Suprapubic skin (tissue), 4 donors: ENCODE measurements at places on chromosomes 13 and 19.

- H3K4me1 ChIP-seq, result peaks cover 11% of the 10 kb centered on the region
- DNase-seq, result no peak
- no peak overlapping the region for H3K27ac ChIP-seq
- peaks cover 34% of the 10 kb centered on the region for H3K27me3 ChIP-seq
- no peaks in the 10 kb centered on the region for H3K36me3 ChIP-seq
- H3K4me3 ChIP-seq, result no peak overlapping the region
Observed at GRCh38 chr19:51010066-51010795, 8.8 kb upstream of the KLK8 start.

GRCh38 chr19:33193269-33193864 is 763 bp upstream of the LRP3 start:
- peak overlapping the region; percentile 82 for H3K4me3 ChIP-seq
- peaks cover 11% of the 10 kb centered on the region for H3K4me1 ChIP-seq
- DNase-seq, result no peak
- H3K36me3 ChIP-seq, result no peaks in the 10 kb centered on the region
- H3K27ac ChIP-seq, result no peak overlapping the region

DNA sequence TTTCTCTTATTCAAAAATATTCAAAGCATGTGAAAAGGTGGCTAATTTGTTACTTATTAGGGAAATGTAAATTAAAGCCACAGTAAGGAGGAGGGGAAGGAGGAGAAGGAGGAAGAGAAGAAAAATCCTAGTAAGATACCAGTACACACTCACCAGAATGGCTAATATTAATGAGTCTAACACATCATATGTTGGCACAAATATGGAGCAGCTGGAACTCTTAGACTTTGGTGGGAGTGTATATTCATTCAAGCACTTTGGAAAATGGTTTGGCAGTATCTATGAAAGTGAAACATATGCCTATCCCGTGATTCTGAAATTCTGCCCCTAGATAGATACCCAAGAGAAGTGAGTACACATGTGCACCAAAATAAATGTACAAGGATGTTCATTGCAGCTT is 38.1 kb upstream of the RGCC start:
- no peaks in the 10 kb centered on the region for H3K27me3 ChIP-seq
- no peaks in the 10 kb centered on the region for H3K4me1 ChIP-seq
- no peaks in the 10 kb centered on the region for H3K36me3 ChIP-seq

DNA sequence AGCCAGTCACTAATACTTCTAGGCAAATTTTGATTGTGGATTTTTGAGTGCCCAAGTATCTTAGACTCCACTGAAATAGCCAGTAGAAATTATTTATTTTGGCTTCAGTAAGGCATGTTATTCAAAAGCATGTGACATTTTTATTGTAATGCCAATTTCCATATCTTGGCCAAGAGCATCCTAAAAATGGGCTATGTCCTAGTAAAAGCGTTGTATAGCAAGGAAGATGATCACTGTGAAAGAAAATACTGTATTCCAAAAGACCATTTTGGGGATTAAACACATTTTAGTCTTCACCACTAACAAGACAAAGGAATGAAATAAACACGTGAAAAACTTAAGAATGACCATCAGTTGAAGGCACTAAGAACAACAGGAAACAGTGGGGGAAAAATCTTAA is 149.1 kb downstream of the NUFIP1 start:
- H3K4me3 ChIP-seq, result no peak overlapping the region
- no peaks in the 10 kb centered on the region for H3K27me3 ChIP-seq
- H3K4me1 ChIP-seq, result no peaks in the 10 kb centered on the region
- DNase-seq, result no peak
- H3K36me3 ChIP-seq, result no peaks in the 10 kb centered on the region
- no peak overlapping the region for H3K27ac ChIP-seq

DNA sequence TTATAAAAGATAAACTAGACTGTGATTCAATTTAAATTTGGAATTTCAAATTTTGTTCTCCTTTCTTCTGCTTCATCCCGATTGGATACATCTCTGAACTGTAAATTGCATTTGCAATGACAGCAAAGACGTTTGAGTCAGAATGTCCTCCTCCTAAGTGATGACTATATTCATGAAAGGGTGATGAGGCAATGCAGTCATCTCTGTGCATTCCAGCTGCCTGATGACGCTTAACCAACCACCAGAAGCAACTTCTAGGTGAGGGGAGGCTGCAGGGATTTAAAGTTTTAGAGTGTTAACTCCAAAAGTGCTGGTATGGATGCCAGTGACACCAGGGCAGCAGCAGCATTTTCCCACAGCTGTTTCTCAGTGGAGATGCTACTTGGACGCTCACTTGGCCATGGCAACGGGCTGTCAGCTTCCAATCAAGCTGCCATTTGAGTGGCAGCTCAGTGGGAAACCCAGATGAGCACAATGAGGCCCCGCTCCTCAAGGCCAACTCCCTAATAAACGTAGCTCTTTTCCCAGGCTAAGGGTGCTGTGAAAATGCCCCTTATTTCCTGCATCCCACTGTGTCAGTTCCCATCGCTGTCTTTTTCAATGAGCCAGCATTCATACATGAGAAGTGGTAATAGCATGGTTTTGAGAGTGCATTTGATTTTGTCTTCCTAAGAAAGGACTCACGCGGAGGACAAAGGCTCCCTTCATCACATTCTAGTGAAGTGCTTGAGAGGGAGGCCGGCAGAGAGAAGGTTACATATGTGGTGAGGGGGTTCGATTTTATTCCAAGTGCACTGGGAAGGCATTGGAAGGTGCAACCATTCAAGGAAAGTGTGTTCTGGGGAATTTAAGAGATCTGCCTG is 45.2 kb upstream of the AMER2 start:
- H3K27ac ChIP-seq, result no peak overlapping the region
- peaks cover 7% of the 10 kb centered on the region for H3K4me1 ChIP-seq
- no peaks in the 10 kb centered on the region for H3K36me3 ChIP-seq
- peaks cover 4% of the 10 kb centered on the region for H3K27me3 ChIP-seq

GRCh38 chr13:26538363-26539317 is 18.8 kb upstream of the WASF3 start:
- DNase-seq, result no peak
- H3K36me3 ChIP-seq, result no peaks in the 10 kb centered on the region
- H3K27ac ChIP-seq, result no peak overlapping the region
- no peaks in the 10 kb centered on the region for H3K27me3 ChIP-seq

DNA sequence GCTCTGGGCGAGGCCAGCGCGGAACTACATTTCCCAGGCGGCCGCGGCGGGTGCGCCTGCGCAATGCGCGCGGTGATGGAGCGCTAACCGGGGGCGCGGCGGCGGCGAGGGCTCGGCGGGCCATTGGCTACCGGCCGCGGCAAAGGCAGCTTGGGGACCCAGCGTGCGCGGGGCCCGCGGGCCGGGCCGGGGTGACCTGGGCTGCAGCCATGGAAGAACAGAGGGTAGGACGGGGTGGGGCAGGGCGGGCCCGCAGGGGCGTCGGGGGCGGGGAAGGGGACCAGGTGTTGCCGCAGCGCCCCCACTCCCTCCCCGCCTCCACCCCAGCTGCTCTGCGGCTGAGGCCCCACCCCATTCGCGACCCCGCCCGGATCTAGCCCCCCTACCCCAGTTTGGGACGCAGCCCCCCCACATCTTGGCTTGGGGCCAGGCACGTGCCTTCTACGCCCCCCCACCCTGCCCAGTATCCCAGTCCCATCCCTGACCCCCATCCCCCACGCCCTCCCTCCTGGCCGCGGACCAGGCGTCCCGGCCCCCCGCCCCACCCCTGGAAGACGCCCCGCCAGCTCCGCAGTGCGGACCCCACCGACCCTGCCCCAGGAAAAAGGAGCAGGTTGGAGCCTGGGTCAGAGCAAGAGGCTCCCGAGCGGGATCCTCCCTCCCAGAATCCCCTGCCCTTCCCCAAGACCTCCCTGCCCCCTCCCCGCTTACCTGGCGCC is at the start of gene FSD1:
Gene FSD1 (plus strand): TSS at position 61 of the 719 bp plus-strand sequence. CDS start 149 bp downstream, at position 210.
- H3K4me1 ChIP-seq, result peaks cover 6% of the 10 kb centered on the region
- peaks cover 19% of the 10 kb centered on the region for H3K27me3 ChIP-seq
- peak within 1 kb of the TSS; percentile 4 for H3K4me3 ChIP-seq
- DNase-seq, result no peak
- no peaks in the 10 kb centered on the region for H3K36me3 ChIP-seq

DNA sequence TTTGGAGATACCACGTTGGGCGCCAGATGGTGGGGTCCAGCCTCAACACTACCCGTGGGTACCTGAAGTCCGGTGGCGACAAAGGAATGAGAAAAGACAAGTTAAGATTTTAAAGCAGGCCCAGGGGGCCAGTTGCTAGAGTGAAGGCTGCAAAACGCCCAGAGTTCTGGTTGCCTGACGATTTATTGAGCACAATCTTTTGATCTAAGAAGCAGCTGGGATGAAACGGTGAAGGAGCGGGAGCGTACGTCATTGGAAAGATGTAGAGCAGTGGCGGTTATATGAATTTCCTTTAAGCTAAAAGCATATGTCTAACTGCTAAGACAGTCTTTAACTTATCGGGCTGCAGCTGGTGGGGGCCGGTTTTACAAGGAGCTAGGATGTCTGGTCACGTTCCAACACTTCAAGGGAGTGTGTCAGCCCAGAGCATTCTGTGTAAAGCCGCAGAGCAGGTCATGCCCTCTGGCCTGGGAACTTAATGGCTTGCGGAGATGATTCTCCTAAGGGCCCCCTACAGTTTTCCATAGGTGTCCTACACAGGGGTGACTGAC is 28.9 kb upstream of the EVI5L start:
- H3K27ac ChIP-seq, result no peak overlapping the region
- H3K36me3 ChIP-seq, result no peaks in the 10 kb centered on the region
- no peak overlapping the region for H3K4me3 ChIP-seq
- peaks cover 12% of the 10 kb centered on the region for H3K27me3 ChIP-seq

GRCh38 chr13:66886264-66886663 is 343.9 kb downstream of the PCDH9 start:
- H3K4me1 ChIP-seq, result no peaks in the 10 kb centered on the region
- no peak overlapping the region for H3K27ac ChIP-seq
- H3K36me3 ChIP-seq, result no peaks in the 10 kb centered on the region

- no peak for DNase-seq
- H3K36me3 ChIP-seq, result no peaks in the 10 kb centered on the region
- no peaks in the 10 kb centered on the region for H3K27me3 ChIP-seq
- peaks cover 14% of the 10 kb centered on the region for H3K4me1 ChIP-seq
- no peak overlapping the region for H3K27ac ChIP-seq
- H3K4me3 ChIP-seq, result no peak overlapping the region
Observed at GRCh38 chr13:23707674-23708073, 137.5 kb downstream of the TNFRSF19 start.

DNA sequence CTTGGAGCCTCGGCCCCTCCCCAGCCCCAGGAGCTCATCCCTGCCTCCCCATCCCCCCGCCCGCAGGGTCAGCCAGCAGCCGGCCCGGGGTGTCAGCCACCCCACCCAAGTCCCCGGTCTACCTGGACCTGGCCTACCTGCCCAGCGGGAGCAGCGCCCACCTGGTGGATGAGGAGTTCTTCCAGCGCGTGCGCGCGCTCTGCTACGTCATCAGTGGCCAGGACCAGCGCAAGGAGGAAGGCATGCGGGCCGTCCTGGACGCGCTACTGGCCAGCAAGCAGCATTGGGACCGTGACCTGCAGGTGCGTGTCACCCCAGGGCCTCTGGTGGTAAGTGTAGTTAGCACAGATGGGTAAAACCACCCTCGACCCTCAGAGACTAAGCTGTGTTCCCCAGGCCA is 13.8 kb downstream of the MAP1S start:
- H3K27me3 ChIP-seq, result no peaks in the 10 kb centered on the region
- H3K36me3 ChIP-seq, result peaks cover 59% of the 10 kb centered on the region
- DNase-seq, result no peak
- no peak overlapping the region for H3K27ac ChIP-seq
- H3K4me1 ChIP-seq, result no peaks in the 10 kb centered on the region
- H3K4me3 ChIP-seq, result no peak overlapping the region

GRCh38 chr19:50203281-50204080 is at the start of gene MYH14:
Gene MYH14, plus strand, starts transcription at chr19:50203622. Its CDS starts 6,744 bp downstream, at chr19:50210366.
- H3K4me3 ChIP-seq, result peak within 1 kb of the TSS; percentile 63
- H3K27ac ChIP-seq, result peak within 1 kb of the TSS; percentile 76
- peaks cover 50% of the 10 kb centered on the region for H3K27me3 ChIP-seq
- no peaks in the 10 kb centered on the region for H3K36me3 ChIP-seq
